ENCODE measurements at places on chromosomes 3 and 15.
A peak's percentile ranks its signal among the peaks of the same experiment; 100 is the strongest.

- DNase-seq: no peak
These were observed 37.9 kb downstream of the UBR1 start for GRCh38 chr15:43067717-43068461.

DNA sequence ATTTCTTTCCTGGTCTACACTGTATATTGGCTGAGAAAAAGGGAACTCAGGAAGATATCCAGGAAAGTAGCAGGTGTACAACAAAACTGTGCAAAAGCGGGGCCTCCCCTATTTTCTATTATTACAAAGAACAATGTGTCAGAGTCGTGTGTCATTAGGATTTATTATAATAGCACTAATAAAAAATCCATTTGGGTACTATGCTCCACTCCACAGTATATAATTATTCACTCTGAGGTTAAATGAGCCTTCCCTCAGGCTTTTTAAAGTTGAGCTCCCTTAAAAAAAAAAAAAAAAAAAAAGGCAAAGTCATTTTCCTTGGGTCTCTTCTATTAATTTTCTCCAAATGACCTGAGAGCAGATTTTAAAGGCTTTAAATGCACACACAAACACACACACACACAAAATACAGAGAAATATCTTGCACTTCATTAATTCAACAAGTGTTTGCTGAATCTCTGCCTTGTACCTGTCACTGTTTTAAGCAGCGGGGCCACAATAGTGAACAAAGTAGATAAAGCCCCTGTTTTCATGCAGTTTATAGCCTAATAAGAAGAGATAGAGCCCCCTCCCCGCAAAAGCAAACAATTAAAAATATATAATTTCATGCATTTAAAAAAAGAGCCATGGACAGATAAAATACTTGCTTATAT is 1.3 kb upstream of the DPP8 start:
- peak; percentile 82 for DNase-seq

GRCh38 chr15:98876451-98877369 is 130.9 kb downstream of the PGPEP1L start:
- no peak for DNase-seq

DNA sequence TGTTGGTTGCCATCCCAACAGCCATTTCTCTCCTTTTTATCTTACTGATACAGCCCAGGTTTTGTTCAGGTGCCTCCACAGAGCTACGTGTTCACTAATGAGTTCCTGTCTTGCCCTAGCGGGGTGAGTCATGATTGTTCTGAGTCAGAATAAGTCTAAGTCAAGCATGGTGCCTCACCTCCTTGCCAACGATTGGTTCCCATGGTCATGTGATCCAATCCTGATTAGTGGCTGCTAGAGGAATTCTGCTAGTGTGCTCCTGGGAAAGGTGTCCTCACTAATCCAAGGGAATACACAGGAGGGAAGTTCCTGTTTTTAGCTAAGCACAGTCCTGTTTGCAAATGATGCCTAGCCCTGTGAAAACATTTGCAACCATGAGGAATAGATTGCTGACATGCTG is 99.8 kb downstream of the NSUN3 start:
- no peak for DNase-seq

DNA sequence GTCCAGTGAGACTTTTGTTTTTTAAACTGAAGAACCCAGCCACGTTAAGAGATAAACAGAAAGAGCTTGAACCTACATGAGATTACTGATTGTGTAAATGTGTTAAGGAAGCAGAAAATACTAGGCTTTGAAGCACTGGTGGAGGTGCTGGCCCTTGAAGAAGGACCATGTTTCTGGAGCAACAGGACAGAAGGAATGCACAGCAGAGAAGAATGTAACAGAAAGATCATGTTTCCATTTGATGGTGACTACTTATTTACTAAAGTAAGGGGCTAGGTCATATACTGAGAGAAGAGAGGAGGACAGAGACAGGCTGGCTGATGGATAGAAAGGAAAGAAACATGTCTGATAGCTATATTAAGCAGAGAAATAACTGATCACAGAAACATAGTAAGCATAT is 88.8 kb downstream of the CLASP2 start:
- no peak for DNase-seq

- no peak for DNase-seq
These were observed 96.6 kb upstream of the WNT7A start for GRCh38 chr3:13976469-13976868.

GRCh38 chr3:117788506-117788905 is 1078.9 kb downstream of the TUSC7 start:
- no peak for DNase-seq

DNA sequence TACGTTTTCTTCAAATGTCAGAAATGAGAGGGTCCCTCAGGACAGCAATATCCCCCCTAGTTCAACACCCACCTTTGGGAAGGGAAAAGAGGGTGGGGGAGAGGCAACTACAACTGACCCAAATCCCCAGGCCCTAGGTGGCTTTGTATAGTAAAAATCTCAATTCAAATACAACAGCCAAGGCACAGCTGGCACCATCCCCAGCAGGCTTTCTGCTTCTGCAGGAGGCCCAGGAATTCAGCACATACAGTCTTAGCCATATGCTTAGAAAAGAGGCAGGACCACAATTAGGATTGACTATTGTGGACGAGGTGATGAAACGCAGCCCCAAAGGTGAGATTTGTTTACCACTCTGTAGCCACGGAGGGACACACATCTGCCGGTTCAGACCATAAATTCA is 15.8 kb downstream of the NR2E3 start:
- DNase-seq: no peak

DNA sequence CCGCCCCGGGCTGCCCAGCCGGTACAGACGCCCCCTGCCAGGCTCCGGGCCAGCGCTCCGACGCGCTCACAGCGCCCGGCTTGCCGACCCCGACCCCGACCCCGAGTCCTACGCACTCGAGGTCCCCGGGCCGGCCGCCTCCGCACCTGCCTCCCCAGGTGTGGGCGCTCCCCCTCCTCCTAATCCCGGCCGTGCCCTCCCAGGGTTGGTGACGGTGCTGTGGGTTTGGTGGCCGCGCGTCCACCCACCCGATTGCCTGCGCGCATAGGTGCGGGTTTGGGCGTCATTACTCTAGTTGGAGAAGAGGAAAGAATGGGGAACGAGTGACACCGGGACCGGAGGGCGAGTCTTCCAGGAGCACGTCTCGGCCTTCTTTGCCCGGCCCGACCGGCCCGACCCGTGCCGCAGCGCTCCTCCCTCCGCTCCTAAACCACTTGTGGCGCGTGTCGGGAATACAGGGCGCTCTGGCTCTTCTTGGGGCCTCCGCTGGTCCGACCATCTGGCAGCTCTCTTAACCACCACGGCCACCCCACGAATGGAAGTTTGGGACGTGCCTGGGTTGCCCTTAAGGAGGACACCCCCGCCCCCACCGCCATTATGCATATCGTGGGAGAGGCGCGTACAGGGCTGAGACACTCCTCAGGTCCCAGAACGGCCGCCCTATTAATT is 810 bp upstream of the THRB start:
- DNase-seq: no peak

DNA sequence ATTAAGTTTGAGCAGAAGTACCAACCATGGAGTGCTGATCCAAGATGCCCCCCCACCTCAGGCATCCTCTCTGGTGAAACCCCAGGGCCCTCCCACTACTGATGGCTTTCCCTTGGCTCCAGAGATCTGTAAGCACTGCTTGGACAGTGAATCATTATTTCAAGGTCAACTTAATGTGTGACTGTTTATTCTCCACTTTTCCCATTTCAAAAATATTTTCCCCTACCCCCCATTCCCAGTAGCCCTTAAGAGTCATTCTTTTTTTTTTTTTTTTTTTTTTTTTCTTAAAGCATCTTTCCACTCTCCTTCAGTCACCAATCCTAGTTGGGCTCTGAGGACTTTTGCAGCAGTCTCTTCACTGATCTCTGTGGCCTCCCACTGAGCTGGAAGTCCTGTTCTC is 82.6 kb downstream of the PCCB start:
- DNase-seq: no peak

DNA sequence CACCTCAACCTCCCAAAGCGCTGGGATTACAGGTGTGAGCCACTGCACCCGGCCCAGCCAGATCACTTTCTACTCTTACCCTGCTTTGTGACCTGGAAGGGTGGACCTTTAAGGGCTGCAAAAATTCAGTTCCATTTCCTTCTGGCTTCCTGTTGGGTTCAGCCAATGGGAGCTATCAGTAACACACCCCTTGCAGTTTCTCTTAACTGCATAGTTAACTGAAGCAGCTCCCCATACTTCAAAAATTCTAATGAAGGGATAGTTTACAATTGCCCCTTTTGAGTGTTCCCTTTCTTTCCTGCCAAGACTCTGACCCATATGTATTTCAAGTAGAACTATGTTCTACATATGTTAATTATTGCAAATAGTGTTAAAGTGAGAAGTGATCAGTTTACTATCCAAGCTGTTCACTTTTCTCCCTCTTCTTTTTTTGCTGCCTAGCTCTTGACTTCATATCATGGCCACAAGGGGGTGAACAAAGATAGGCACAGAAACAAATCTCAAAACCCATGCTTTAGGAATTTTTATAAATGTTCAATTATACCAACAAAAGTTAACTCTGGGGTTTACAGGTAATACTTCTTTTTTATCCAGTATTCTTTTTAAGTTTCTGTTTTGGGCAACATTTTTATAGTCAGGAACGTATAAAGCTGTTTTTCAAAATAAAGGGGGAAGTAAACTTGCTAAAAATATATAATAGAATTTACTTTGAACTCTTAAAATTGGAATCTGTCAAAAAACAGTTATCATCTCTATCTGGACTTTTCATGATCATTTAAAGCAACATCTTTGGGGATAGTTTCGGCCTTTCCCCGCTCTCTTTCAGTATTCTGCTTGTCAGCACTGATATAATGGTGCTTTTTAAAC is 8.1 kb downstream of the PGBD4 start:
- peak; percentile 52 for DNase-seq

DNA sequence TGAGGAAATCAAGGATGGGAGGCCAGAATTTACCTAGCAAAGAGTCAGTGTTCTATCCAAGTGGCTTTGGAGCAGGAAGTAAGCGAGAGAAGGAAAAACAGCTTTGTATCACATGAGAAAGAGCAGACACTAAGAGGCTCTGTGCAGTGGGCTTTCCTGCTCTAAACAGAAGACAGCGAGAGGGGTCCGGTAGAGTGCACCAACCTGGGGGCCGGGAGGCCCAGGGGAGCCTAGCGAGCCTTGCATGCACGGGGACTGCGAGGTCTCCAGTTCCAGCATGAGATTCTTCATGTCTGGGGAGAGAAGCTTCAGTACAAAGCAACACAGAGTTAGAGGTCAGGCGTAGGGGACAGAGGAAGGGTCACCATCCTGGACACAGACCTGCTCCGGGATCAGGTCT is 33.5 kb downstream of the COLQ start:
- DNase-seq: no peak

DNA sequence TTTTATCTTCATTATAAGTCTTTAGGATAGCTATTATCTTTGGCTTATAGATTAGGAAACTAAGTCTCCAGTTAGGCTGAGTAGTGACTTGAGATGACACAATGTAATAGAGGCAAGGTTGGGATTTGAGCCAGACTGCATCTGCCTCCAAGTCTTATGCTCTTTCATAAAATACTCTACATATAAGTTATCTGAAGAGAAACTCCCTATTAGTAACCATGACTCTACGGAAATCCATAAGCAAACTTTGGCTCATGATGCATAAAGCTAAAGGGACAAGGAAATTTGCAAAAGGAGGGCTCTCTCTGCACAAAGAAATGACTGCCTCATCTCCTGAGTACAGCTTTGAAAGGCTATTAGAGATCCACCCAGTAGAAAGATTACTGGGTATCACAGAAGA is 77.6 kb upstream of the FRMD4B start:
- no peak for DNase-seq

DNA sequence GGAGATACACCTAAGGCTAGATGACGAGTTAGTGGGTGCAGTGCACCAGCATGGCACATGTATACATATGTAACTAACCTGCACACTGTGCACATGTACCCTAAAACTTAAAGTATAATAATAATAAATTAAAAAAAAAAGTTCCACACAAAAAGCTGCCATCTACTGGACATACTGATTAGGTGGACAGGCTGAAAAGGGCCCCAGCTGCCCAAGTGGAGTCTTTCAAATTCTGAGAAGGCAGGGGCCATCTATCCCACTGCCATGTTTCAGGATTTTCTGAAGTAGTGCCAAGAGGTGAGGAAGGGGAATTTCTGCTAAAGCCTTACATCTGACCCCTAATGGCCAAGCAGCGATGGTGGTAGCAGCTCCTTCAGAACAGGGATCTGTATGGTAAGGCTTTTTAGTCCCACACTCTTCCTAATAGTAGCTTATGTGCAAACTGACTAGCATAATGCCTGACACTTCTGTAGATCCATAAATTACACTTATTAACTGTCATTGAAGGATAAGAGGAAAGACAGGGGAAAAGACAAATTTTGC is 7.7 kb downstream of the FSTL1 start:
- no peak for DNase-seq

DNA sequence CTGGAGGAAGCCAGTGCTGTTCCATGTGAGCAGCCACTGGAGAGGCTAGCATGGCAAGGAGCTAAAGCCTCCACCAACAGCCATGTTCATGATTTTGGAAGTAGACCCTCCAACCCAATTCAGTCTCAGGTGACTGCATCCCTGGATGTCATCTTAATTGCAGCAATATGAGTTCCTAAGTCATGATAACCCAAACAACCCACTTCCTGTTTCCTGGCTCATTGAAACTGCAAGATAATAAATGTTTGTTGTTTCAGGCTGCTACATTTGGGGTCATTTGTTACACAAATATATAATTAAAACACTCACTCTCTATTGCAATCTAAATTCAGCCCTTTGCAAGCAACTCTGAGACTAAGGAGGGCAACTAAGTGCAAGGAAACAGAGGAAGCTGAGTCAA is 62.4 kb upstream of the SLC24A5 start:
- DNase-seq: no peak

DNA sequence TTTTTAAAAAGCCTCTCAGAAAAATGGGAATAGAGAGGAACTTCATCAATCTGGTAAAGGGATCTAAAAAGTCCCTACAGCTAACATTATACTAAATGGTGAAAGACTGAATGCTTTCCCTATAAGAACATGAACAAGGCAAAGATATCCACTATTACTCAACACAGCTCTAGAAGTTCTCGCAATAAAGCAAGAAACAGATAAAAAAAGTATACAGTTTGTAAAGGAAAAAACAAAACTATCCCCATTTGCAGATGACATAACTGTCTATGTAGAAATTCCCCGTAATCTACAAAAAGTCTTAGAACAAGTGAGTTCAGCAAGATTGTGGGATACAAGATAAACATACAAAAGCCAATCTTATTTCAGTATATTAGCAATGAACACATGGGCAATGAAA is 15.4 kb downstream of the EDC3 start:
- DNase-seq: no peak

GRCh38 chr3:103059432-103059831 is 624.6 kb downstream of the ZPLD1 start:
- no peak for DNase-seq

DNA sequence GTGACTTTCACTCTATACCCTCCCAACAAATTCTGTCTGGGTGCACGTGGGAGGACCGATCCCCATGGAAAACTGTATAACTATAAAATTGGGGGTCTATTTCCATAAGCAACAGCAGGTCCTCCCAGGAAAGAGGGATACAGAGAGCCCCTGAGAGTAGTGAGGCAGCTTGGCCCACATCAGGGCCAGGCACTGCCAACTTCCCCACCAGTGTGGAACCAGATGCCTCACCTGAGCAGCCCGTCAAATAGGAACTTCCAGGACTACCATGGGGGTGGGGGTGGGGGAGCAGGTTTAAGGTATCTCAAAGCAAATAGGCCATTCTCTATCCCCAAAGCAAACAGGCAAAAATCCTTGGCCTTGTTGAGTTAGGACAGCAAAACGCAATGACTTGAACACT is 33.3 kb upstream of the DUSP7 start:
- no peak for DNase-seq

- DNase-seq: no peak
These were observed 64.5 kb upstream of the MBNL1 start for GRCh38 chr3:152204218-152204617.
